ENCODE measurements at places on chromosomes 5 and 9. TPM values are rescaled to one million over a fixed set of nuclear protein-coding genes. Genes with fewer than 3 reads are reported as not detected.

Gene PLEKHG4B
- 0.05 TPM for total RNA-seq

Gene KCNV2
- 0.11 TPM for total RNA-seq

Gene MARVELD2
- 6.2 TPM for total RNA-seq

Gene SHISAL2B
- total RNA-seq, result not detected

Measured in GM12878 (cell line).